ENCODE measurements at places on chromosomes 3 and 15.
A peak's percentile ranks its signal among the peaks of the same experiment; 100 is the strongest.

DNA sequence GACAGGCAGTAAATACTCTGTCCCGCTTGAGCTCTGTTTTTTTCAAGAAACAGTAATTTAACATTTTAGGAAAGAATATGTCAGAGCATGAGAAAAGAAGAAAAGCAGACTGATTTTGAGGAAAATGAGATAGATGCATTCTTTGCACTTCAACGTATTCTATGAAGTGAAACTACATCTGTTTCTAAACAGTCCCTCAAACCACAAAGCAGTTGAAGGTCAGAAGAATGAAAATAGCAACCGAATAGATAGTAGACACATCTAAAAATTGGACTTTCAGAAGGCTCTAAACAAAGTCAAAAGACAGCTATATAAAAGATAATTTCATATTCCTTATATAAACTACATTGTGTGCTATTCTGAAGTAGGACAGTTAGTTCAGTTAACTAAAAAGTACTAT lies 172.6 kb upstream of the LRRC3B start:
- DNase-seq, result no peak

GRCh38 chr15:68541743-68542142 lies 37.0 kb upstream of the CORO2B start:
- DNase-seq, result no peak

- DNase-seq, result no peak
These were observed 40.5 kb downstream of the PTPRG start for GRCh38 chr3:61601831-61602230.

GRCh38 chr3:124688581-124689454 lies 41.4 kb upstream of the UMPS start:
- peak; percentile 69 for DNase-seq

GRCh38 chr3:15097891-15098290 lies 1.1 kb downstream of the RBSN start:
- DNase-seq, result peak; percentile 33
